Articular chondrocyte of knee joint (primary cell): ENCODE measurements at places on chromosomes 13 and 19. TPM values are rescaled to one million over a fixed set of nuclear protein-coding genes. Genes with fewer than 3 reads are reported as not detected.

The SPACA4 gene
- not detected in 2 replicates for total RNA-seq

The ZNF534 gene
- total RNA-seq = 0.11 and 0.13 TPM in 2 replicates

The FCGBP gene
- total RNA-seq = 0.13 and 0.76 TPM in 2 replicates

The FUT1 gene
- 0.22 TPM in 1 of 2 replicates, not detected in the other for total RNA-seq

The UGGT2 gene
- total RNA-seq = 71.1 and 72.3 TPM in 2 replicates

The ZNF565 gene
- 7.1 and 7.4 TPM in 2 replicates for total RNA-seq

The PTGER1 gene
- total RNA-seq = 0.86 and 0.91 TPM in 2 replicates

The SH2D3A gene
- not detected in 2 replicates for total RNA-seq

The OR7E24 gene
- total RNA-seq = not detected in 2 replicates

The TTYH1 gene
- total RNA-seq = not detected in 2 replicates

The FBXO27 gene
- 1.8 and 6.7 TPM in 2 replicates for total RNA-seq

The GRK1 gene
- total RNA-seq = under 0.01 TPM in 1 of 2 replicates, not detected in the other

The FFAR1 gene
- total RNA-seq = not detected in 2 replicates

The KLK14 gene
- not detected in 2 replicates for total RNA-seq

The OR4F17 gene
- not detected in 2 replicates for total RNA-seq

The CLEC11A gene
- total RNA-seq = 9.4 and 17.7 TPM in 2 replicates

The SBSN gene
- 1.9 and 2.5 TPM in 2 replicates for total RNA-seq

The CGB8 gene
- not detected in 2 replicates for total RNA-seq

The ATXN8OS gene
- total RNA-seq = not detected in 2 replicates

The MRI1 gene
- 21.3 and 21.8 TPM in 2 replicates for total RNA-seq

The C1QTNF9B gene
- not detected in 2 replicates for total RNA-seq

The ZNF444 gene
- 8.1 and 9.9 TPM in 2 replicates for total RNA-seq

The DIRAS1 gene
- total RNA-seq = 12.4 and 13.6 TPM in 2 replicates

The PLIN3 gene
- 265 and 328 TPM in 2 replicates for total RNA-seq

The HIPK4 gene
- 0.32 and 0.39 TPM in 2 replicates for total RNA-seq

The FOXA3 gene
- total RNA-seq = under 0.01 TPM in 1 of 2 replicates, not detected in the other

The SCAMP4 gene
- 46.1 and 47.8 TPM in 2 replicates for total RNA-seq

The NAXD gene
- total RNA-seq = 13.3 and 14.6 TPM in 2 replicates

The TNFSF9 gene
- 2.6 and 5.4 TPM in 2 replicates for total RNA-seq

The FOXO1 gene
- total RNA-seq = 18.8 and 21.6 TPM in 2 replicates
